WTC11 (cell line): ENCODE measurements at places on chromosomes 1 and 21. TPM values are rescaled to one million over a fixed set of nuclear protein-coding genes. Genes with fewer than 3 reads are reported as not detected.
A peak's percentile ranks its signal among the peaks of the same experiment; 100 is the strongest.

DNA sequence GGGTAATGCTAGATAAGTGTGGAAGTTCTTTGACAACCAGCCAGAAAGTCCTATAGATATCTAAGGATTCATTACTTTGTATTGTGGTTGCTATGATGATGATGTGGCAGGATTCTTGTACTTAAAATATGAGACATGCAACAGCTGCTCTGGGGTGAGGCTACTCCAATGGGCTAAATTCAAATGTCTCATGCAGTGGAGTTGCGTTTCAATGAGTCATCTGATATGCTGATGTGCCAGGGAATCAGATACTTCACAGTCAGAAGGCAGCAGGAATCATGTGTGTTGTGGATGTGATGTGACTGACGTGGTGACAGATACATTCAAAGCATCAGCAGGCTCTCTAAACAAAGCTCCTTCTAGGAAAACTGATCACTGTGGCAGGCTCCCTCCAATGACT is 66.5 kb downstream of the TSEN15 start:
- H3K4me3 ChIP-seq, result no peak overlapping the region
- H3K36me3 ChIP-seq, result no peaks in the 10 kb centered on the region
- no peak for DNase-seq
- H3K4me1 ChIP-seq, result no peaks in the 10 kb centered on the region

GRCh38 chr1:10444795-10445397 is 4.9 kb upstream of the CORT start:
- DNase-seq, result no peak
- peaks cover 3% of the 10 kb centered on the region for H3K4me1 ChIP-seq
- no peaks in the 10 kb centered on the region for H3K27me3 ChIP-seq
- H3K27ac ChIP-seq, result peak overlapping the region; percentile 36; the same call in 1 of the 2 replicates
- H3K36me3 ChIP-seq, result peaks cover 6% of the 10 kb centered on the region; the same call in 1 of the 2 replicates

DNA sequence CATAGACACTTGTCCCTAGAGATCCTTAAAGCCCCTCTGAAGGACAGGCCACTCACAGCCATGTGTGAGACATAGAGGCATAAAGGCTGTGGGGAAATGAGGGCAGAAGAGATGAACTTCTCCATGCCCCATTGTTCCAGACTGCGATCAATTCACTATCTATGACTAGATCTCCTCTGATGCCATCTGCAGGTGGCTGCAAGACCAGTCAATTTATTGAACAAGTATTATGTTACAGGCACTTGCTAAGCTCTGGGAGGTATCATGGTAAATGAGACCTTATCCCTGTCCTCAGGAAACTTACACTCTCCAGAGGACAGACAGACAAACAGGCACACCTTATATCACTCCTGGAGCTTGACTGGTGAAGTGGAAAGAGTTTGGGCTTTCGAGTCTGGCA is 22.9 kb downstream of the UBIAD1 start:
- 0 out of 2 replicates have a peak overlapping the region, but pooled peaks have one; percentile 24 for H3K27ac ChIP-seq
- peaks cover 13% of the 10 kb centered on the region for H3K36me3 ChIP-seq
- peaks cover 12% of the 10 kb centered on the region for H3K4me1 ChIP-seq
- no peaks in the 10 kb centered on the region for H3K27me3 ChIP-seq

DNA sequence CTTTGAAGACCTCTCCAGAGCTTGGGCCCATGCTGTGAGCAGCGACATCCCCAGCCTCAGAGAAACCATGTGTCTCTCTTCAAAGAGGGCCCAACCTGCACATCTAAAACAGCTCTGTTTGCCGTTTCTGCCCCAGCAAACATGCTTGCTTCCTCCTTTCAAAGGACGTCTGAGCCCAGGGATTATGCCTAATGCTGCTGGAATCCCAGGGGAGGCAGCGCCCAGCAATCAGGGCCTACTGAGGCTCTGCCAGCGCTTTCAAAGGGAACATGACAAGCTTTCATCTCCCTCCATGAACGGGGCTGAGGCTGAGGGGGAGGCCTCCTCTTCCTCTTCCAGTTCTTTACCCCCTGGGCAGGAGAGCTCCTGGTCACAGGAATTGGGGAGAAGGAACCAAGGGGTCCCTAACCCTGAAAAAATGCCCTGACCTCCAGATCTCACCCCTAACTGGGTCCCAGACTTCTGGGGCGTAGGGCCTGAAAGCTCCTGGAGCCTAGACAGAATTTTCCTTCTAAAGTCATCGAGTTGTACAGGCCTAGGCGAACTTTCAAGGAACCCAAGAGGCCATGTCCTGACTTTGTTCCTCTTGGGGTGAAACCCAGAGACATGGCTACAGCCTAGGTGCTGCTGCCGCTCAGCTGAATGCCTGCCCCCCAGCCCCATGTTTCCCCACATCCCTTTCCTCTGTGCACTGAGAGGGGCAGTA is 13.4 kb upstream of the ASCL5 start:
- no peaks in the 10 kb centered on the region for H3K27me3 ChIP-seq
- DNase-seq, result no peak
- H3K4me1 ChIP-seq, result no peaks in the 10 kb centered on the region
- H3K4me3 ChIP-seq, result no peak overlapping the region
- H3K27ac ChIP-seq, result no peak overlapping the region

DNA sequence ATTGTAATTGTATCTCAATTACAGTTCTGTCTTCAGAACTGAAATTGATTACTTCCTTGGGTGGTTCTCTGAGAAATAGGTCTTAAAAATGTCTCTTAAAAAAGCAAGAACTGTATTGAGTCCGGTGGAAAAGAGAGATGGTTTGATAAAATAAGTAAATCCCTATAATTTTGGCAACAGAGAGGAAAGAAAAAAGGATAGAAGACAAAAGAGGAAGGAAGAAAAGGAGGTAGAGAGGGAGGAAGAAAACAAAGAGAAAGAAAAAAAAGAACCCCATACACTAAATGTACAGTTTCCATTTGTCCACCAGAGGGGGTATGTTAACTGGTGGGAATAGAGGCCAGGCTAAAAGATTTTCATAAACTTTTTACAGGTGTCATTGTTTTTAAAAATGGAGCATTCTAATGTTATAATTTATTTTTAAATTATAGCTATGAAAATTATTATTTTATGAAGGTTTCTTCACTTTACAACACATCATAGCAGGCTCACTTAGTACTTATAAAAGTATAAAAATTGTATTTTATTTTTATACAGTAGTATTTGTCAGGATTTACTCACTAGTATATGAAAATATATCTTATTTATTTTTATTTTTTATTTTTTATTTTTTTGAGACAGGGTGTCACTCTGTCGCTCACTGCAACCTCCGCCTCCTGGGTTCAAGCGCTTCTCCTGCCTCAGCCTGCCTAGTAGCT is 2.1 kb upstream of the UBE2T start:
- H3K4me1 ChIP-seq, result peaks cover 18% of the 10 kb centered on the region
- peak overlapping the region; percentile 84; the same call in 1 of the 2 replicates for H3K27ac ChIP-seq
- no peak for DNase-seq
- H3K27me3 ChIP-seq, result no peaks in the 10 kb centered on the region

DNA sequence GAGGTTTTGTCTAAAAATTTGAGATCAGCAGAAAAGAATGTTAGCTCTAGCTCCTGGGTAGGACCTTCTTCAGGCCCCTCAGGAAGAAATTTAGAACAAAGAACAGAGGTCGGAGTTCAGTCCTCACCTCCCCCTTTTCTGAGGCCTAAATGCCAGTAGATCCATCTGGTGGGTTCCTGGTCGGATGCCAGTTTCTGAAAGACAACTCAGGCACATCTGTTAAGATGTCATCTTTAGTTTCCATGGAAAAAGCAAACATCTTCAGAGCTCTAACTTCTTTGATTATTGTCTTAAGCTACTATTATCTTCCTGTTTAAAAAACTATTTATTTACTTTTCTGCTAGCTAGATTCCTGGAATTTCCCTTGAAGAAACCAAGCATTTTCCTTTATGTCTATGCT is 37.1 kb upstream of the USP25 start:
- H3K4me1 ChIP-seq, result peaks cover 4% of the 10 kb centered on the region; the same call in 1 of the 2 replicates
- H3K4me3 ChIP-seq, result no peak overlapping the region
- no peaks in the 10 kb centered on the region for H3K27me3 ChIP-seq
- no peaks in the 10 kb centered on the region for H3K36me3 ChIP-seq

DNA sequence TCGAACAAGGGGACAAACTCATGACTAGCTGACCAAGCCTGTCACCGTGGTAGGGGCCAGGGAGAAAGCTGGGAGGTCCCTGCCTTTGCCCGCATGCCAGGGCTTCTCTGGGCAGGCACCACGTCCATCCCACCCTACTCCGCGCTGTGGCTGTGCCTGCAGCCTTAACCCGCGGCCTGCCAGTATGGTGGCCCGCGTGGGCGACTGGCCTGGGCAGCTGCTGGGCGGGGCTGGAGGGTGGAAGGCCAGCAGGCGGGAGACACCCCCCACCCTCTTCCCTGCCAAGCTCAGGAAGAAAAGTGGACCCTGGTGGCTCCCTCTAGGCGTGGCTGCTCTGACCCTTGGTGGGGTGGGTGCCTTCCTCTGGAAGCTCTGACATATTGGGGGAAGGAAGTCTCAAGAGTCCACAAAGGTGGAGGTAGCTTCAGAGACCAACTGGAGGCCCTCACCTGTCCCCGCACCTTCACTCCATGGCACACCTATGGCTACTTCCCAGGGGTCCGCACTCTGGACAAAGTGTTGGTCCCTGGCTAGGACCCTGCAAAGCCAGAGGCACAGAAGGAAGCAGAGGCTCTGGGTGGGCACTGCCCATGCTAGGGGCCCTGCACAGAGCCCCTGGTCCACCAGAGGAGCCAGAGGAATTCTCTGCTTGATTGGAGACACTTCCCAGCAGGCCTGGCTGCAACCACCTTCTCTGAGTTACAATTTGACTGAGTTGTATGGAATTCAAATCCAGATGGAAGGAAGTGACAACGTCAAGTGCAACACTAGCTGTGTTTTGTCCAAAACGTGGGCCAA is 3.3 kb upstream of the SKI start:
- no peaks in the 10 kb centered on the region for H3K27me3 ChIP-seq
- H3K36me3 ChIP-seq, result no peaks in the 10 kb centered on the region
- H3K27ac ChIP-seq, result peak overlapping the region; percentile 49

DNA sequence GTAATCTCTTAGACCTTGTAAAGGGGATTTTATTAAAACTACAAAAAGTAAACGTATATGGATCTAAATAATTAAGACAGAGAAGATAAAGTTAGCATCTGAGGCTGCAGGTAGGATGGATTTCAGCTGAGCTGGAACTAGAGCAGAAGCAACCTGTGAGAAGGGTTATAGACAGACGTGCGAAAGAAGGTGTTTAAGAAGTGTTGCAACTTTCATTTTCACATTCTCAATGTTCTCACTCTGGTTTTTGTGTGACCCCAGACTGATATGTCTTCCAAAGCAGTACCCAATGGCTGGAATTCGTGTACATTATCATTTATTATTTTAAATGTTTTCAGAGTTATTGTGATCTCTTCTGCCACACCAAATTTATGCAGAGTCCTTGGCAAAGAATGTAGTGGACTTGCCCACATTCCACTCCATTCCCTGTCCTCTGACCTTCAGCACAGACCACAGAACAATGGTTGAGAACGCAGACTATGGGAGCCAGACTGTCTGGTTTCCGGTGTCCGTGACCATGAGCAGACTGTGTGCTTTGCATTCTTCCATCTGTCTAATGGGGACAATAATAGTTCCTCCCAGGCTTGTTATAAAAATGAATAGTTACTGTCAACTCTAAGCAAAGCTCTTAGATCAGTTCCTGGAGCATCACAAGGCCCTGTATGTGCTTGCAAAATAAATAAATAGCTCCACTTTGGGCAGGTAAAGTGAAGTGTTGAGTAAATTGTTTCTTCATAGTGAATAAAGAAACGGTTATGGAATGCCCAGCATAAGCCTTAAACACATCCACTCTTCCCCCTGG is 140.6 kb upstream of the SAMSN1 start:
- H3K4me3 ChIP-seq, result no peak overlapping the region
- H3K27me3 ChIP-seq, result no peaks in the 10 kb centered on the region; the same call in 1 of the 2 replicates
- H3K4me1 ChIP-seq, result peaks cover 30% of the 10 kb centered on the region
- no peak overlapping the region for H3K27ac ChIP-seq

- no peak for DNase-seq
- H3K4me1 ChIP-seq, result no peaks in the 10 kb centered on the region
- H3K27me3 ChIP-seq, result no peaks in the 10 kb centered on the region
- H3K36me3 ChIP-seq, result peaks cover 2% of the 10 kb centered on the region; the same call in 1 of the 2 replicates
- peak overlapping the region; percentile 78; the same call in 1 of the 2 replicates for H3K27ac ChIP-seq
These were observed 58.5 kb downstream of the SLC66A1 start for GRCh38 chr1:19370453-19371170.

- no peaks in the 10 kb centered on the region; the same call in 1 of the 2 replicates for H3K27me3 ChIP-seq
- H3K27ac ChIP-seq, result no peak overlapping the region
These were observed 573 bp downstream of the KLHL21 start for GRCh38 chr1:6601923-6602668.

DNA sequence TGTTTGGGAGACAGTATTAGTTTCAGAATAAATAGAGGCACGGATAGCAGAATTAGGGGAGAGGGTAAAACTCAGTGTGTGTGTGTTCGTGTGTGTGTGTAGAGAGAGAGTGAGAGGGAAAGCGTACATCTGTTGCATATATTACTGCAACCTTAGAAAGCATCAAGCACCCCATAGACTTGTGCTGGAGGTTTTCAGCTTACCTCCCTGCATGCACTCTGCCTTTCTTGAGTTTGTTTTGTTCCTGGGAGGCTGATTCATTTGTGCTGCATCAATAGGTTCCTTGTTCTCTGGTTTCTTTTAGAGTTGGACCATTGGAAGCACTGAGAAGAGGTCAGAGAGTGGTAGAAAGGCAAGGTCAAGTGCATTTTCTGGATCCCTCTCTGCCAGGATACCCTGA is 104.4 kb upstream of the KCNK1 start:
- H3K27ac ChIP-seq, result no peak overlapping the region
- H3K36me3 ChIP-seq, result no peaks in the 10 kb centered on the region
- H3K4me3 ChIP-seq, result no peak overlapping the region
- H3K27me3 ChIP-seq, result no peaks in the 10 kb centered on the region
- H3K4me1 ChIP-seq, result peaks cover 6% of the 10 kb centered on the region
- DNase-seq, result no peak

GRCh38 chr1:156656806-156657740 is 15.2 kb downstream of the BCAN start:
- H3K27me3 ChIP-seq, result peaks cover 76% of the 10 kb centered on the region
- H3K27ac ChIP-seq, result no peak overlapping the region
- DNase-seq, result peak; percentile 90
- no peaks in the 10 kb centered on the region for H3K36me3 ChIP-seq
- H3K4me3 ChIP-seq, result peak overlapping the region; percentile 85

GRCh38 chr1:109503935-109504334 is 5.6 kb downstream of the AMIGO1 start:
- no peak for DNase-seq
- no peak overlapping the region for H3K4me3 ChIP-seq
- peaks cover 23% of the 10 kb centered on the region for H3K27me3 ChIP-seq
- peaks cover 18% of the 10 kb centered on the region for H3K4me1 ChIP-seq

- H3K4me1 ChIP-seq, result peaks cover 6% of the 10 kb centered on the region
- H3K36me3 ChIP-seq, result no peaks in the 10 kb centered on the region
- H3K27ac ChIP-seq, result no peak overlapping the region
- no peak overlapping the region for H3K4me3 ChIP-seq
These were observed 189.2 kb downstream of the DYRK1A start for GRCh38 chr21:37555672-37556261.

GUCA2B gene
- not detected in 3 replicates for total RNA-seq

OR10K2 gene
- total RNA-seq, result not detected in 3 replicates

SPRR3 gene
- not detected in 3 replicates for total RNA-seq

FMN2 gene
- 1.5 to 2.1 TPM (median 1.8 TPM) in 3 replicates for total RNA-seq

TTC39A gene
- total RNA-seq, result 3.4 to 8.4 TPM (median 5.7 TPM) in 3 replicates

CYB5RL gene
- 13.1 to 14.2 TPM (median 13.4 TPM) in 3 replicates for total RNA-seq
